Frontal cortex (tissue), 4 donors: ENCODE measurements at places on chromosomes 2 and 18. TPM values are rescaled to one million over a fixed set of nuclear protein-coding genes. Genes with fewer than 3 reads are reported as not detected.

Gene ALKAL2
- total RNA-seq, result 2.0 TPM

Gene CASP8
- total RNA-seq, result 1.6 TPM

Gene HRH4
- total RNA-seq, result not detected

Gene GALNT13
- total RNA-seq, result 18.8 TPM

Gene ONECUT2
- 1.2 TPM for total RNA-seq

Gene DTNA
- 46.5 TPM for total RNA-seq

Gene SRD5A2
- not detected for total RNA-seq

Gene MYO7B
- total RNA-seq, result under 0.01 TPM

Gene KCNS3
- 1.6 TPM for total RNA-seq

Gene PAX8
- under 0.01 TPM for total RNA-seq

Gene EPAS1
- total RNA-seq, result 3.7 TPM

Gene ARHGAP25
- total RNA-seq, result 1.2 TPM

Gene SCG2
- total RNA-seq, result 138 TPM

Gene ABCG5
- total RNA-seq, result not detected

Gene PFN4
- total RNA-seq, result not detected

Gene RTP5
- 2.4 TPM for total RNA-seq

Gene ROCK1
- total RNA-seq, result 40.4 TPM

Gene ESPNL
- under 0.01 TPM for total RNA-seq

Gene DES
- 0.41 TPM for total RNA-seq
